ENCODE measurements at places on chromosomes 2 and 18.

- no peak for DNase-seq
These were observed 50.6 kb downstream of the GALNT3 start for GRCh38 chr2:165743442-165743841.

DNA sequence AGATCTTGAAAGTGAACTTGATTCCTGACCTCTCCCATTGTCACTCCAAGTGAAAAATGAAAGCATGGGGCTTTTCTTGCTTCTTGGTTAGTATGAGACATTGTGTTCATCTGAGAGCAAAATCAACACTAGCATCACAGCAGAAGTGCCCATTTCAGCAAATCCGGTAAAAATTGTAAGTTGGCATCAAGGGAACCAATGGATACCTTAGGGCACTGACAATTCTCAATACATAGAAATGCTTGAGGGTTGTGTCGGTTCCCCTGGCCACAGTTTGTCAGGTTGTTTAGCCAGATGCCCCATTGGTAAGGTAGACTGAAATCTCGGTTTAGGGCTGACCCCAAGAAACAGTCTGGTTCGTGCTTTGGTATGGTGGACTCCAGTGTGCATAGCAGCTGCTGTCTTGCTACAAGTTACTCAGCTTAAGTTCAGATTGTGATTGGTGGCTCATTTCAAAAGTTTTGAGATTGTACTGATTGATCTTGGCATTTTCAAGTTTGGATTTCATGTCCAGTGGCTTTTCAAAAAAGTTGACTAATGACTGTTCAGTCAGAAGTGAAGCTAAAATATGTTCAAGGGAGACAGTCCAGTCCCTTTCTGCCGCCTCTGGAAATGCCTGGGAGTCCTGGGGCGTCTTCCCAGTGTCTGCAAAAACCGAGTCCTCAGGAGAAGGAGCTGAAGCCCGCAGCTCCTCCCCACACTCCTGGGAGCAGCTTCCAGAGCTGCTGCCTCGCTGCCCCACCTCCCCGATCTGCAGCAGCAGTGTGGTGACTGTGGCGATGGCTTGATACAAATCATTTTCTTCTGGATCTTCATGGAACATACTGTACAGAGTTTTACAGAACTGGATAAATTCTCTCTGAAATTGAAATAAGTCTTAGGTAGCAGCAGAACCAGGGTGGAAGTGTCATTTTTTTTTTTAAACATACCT, 5.6 kb downstream of the RPL31 start:
- no peak for DNase-seq

DNA sequence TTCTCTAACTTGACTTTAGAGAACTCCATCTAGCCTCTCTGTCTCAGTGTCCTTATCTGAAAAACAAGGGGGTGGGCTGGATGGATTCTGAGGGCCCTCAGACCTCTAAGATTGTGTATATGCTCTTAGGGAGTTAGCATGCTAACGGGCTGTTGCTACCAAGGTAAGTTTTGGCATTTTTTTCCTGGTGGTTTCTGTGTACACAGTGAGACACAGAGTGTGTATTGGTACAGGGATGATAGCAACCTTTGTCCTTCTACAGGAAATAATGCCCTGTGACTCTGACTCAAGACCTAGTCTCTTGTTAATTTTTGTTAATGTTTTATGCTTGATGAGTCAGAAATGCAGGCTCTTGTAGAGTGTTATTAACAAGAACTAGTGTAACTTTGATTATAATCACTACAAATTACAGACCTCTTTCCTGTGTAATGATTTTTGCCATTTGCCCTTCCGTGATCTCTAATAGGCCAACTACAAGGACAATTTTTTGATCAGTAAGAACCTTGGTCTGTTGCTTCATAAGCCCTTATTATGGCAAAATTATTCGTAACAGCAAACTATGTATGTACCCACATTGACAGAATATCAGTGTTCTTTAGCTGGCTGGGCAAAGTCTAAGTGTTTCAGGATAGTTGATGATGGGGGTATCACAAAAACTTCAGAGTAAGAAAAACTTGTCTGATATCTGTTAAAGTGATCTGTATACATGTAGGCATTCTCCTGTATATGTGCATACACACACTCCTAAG, 89.7 kb downstream of the SPTBN1 start:
- DNase-seq, result no peak

DNA sequence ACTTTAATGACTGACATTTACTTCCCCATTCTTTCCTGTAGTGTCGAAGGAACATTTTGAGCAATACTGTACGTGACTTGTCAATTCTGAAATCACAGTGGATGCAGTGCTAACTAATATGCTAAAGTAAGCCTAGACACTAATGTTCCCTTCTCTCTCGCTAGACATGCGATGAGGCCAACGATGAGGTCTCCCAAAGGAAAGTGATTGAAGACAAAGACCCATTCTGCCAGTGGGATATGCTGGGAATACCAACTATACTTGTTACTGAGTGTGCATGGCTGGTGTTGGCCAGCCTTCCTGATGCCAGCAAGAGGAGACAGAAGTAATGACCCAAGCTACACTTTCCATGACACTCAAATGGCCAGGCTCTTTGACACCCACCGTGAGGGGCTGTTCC, 2.5 kb upstream of the SERPINE2 start:
- no peak for DNase-seq

DNA sequence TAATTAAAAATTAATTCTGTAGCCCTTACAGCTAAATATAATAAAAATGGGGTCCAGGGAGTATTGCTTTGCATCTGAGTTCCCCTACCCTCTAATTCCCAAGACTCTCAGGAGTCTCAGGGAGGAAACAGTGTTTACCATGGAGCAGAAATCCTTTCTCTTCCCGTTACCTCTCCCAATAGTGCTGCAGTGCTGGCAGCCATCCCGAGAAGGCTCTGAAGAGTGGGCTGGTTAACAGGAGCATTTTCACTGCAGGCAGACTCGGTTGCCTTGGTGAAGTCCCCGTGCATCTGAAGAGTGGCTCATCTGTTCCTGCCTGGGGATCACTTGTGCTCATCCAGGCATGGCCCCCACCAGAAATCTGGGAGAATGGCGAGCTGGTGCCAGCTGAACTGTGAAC, 41.8 kb upstream of the TMEM178A start:
- no peak for DNase-seq

- DNase-seq, result no peak
These were observed 170.2 kb downstream of the PRKCE start for GRCh38 chr2:45821558-45822271.

- DNase-seq, result no peak
These were observed 71.9 kb downstream of the ACVR2A start for GRCh38 chr2:147916723-147917122.

- DNase-seq, result no peak
These were observed 422.1 kb upstream of the DSEL start for GRCh38 chr18:67938660-67939059.

GRCh38 chr2:150528861-150529801, 41.7 kb upstream of the RND3 start:
- DNase-seq, result no peak

DNA sequence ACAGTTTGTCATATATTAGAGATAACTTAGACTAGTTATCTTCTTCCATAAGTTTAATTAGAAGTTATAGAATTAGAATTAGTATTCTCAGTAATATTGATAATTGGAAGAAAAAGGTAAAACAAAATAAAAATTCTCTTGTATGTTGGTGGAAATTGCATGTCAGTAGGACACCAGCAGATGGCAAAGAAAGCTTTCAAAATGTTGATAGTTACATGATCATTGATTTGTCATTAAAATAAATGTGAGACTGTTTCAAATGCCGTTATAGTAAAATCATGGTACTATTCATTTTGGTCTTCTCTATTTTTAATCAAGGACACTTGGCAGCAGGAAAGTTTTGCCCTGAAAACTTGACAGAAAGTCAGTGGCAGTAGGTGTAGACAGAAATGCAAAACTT, 270.2 kb downstream of the TGIF1 start:
- DNase-seq, result no peak

DNA sequence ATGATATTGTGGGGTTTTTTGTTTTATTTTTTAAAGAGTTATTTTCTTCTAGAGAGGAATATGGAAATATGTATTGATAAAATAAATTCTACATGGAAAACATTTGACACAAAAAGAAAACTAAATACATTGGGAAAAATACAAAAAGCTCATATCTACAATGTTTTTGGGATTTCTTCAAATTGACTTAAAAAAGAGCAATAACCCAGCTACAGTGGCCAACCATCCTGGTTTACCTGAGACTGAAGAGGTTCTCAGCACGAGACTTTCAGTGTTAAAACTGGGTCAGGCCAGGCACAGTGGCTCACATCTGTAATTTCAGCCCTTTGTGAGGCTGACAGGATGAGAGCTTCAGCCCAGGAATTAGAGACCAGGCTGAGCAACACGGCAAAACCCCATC, 56.7 kb upstream of the MYCN start:
- DNase-seq, result no peak

GRCh38 chr2:64914735-64915509, 74.3 kb upstream of the SLC1A4 start:
- no peak for DNase-seq

GRCh38 chr2:168717790-168718502, 84.5 kb upstream of the NOSTRIN start:
- DNase-seq, result no peak

DNA sequence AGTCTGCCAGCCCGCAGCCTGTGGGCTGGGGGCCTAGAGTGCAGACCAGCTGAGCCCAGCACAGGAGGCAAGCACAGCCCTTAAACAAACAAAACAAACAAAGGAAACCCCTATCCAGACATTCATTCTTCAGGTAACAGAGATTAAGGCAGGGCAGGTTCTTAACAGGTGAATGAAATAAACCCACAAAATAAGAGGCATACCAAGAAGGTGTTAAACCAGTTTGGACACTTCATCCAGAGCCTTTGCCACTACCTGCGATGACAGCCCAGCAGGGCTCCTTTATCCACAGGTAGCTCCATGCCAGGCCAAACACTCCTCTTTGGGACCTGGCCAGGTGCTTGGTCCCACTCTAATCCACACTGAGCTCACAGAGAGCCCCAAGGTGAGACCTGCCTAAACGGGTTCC, 209.7 kb upstream of the SIX2 start:
- DNase-seq, result no peak

- DNase-seq, result no peak
These were observed 24.7 kb upstream of the TOGARAM2 start for GRCh38 chr2:28956415-28956826.

- no peak for DNase-seq
These were observed 92.3 kb downstream of the PRKCE start for GRCh38 chr2:45743531-45744396.

GRCh38 chr2:113183703-113184102, 9.9 kb downstream of the PSD4 start:
- no peak for DNase-seq

DNA sequence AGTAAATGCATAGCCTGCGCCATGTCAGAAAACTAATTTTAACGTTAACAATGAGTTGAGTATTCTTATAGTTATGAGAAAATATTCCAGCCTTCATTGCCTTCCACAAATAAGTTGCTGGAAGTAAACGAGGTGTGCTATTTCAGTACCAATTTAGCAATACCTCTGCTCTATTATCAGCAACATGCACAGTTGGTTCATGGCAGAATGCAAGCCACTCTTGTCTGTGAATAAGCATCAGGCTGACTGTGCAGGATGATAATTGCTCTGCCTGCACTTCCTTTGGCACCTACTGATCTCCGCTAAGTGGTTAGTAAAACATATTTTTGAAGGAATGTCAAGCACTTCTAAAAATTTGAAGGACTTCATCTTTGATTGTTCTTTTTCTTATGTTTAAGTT, 261.9 kb upstream of the SIX3 start:
- no peak for DNase-seq

DNA sequence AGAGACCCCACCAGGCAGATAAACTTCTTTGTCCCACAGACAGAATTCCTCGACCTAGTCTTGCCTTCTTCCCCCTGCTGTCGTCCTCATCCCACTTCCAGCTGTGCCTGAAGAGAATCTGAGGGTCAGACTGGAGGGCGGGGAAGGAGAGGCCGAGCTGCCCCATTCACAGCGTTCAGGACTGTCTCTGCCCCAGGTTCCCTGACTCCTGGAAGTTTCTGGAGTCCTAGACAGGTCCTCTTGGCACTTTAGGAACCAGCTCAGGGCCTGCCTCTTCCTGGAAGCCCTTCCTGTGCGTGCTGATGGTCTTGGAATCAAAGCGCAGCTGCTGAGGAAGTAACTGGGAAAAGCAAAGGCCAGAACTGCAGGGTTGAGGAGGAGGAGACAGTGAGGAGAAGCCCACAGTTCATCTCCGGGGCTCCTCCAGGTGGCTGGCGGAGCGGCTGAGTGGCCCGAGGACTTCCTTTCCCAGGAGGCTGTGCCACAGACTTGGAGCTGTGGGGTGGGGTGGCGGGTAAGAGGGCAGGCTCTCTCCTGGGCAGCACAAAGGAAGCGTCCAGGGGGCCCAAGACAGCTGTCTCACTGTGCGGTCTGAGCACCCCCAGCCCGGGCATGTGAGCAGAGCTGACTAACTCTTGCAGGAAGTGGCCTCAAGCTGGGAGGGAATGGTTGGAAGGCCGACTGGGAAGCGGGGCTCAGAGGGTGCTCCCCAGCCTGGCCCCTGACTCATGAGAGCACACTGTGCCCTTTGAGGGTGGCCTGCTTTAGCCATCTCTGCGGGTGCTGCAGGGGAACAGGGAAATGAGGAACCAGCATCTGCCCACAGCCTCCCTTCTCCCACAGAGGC, 39.5 kb downstream of the SDC1 start:
- no peak for DNase-seq

- no peak for DNase-seq
These were observed 40.1 kb upstream of the GALR1 start for GRCh38 chr18:77209587-77209986.

DNA sequence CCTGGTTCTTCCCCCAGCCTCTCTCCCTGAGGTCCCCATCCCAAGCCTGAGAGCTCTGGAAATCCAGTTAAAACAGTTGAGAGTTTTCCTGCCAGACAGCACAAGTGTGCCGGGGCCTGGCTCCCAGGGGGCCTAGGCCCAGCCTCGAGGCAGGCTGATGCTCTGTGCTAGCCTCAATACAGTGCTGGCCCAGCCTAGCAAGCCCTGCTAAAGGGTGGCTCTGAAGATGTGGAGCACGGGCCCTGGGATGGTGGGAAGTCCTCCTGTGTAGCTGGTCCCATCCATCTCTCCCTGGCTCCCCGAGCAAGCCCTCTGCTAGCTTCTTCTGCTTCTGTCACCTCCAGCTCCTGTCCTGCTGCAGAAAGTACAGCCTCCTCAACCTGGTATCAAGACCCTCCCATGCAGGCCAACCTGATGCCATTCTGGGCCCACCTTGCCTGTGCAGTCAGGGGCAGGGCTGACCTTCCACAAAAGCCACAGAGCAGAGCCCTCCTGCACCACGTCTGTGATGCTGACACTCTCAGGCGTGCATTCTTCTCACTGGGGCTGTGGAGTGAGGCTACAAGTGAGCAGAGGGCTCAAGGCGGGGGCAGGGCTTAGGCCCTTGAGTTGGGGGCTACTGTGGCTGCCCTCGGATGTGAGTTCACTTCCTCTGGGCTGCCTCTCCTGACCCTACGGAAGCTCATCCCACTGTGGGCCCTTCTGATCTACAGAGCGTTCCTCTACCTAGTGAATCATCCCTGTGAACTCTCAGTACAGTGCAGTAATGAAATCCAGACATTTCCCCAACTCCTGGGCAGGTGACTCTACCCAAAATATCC, 60.1 kb upstream of the LAPTM4A start:
- DNase-seq, result no peak

DNA sequence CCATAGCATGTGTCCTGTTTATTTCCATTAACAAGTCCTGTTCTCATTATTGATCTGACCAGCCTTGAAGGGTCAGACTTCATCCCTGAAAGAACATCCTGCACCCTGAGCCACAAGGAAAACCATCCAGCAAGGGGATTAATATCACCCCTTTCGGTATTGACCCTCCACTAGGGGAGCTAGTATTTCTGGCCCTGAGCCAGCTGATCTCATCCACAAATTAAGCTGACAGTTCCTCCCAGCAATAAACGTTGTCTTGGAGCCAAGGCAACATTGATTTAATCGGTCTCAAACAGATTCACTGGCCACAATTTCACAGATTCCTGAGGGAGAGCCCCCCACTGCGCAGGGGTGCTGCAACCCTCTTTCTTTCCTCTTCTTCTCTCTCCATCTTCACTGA, 353.1 kb upstream of the FANCL start:
- DNase-seq, result no peak

Data from activated CD8-positive, alpha-beta memory T cell treated with anti-CD3 and anti-CD28 coated beads for 4 hours (primary cell).